ENCODE measurements at places on chromosomes 7 and 10. TPM values are rescaled to one million over a fixed set of nuclear protein-coding genes. Genes with fewer than 3 reads are reported as not detected.
A peak's percentile ranks its signal among the peaks of the same experiment; 100 is the strongest.

GRCh38 chr7:44309271-44310091 is 15.9 kb downstream of the CAMK2B start:
- H3K4me3 ChIP-seq: no peak overlapping the region
- no peaks in the 10 kb centered on the region for H3K36me3 ChIP-seq
- no peaks in the 10 kb centered on the region for H3K27me3 ChIP-seq
- DNase-seq: no peak

DNA sequence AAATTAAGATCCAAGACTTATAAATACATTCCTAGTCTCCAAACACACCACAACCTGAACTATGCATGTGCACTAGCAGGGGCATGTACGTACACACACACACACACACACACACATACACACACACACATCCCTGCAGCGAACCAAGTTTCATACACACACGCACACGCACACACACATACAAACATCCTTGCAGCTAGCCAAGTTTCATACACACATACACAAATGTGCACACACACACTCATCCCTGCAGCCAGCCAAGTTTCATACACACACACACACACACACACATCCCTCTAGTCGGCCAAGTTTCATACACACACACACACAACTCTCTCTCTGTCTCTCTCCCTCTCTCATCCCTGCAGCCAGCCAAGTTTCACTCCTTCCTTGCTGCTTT is 82.7 kb upstream of the WIPF3 start:
- DNase-seq: no peak
- H3K4me3 ChIP-seq: no peak overlapping the region
- no peak overlapping the region for H3K27ac ChIP-seq
- H3K27me3 ChIP-seq: no peaks in the 10 kb centered on the region

DNA sequence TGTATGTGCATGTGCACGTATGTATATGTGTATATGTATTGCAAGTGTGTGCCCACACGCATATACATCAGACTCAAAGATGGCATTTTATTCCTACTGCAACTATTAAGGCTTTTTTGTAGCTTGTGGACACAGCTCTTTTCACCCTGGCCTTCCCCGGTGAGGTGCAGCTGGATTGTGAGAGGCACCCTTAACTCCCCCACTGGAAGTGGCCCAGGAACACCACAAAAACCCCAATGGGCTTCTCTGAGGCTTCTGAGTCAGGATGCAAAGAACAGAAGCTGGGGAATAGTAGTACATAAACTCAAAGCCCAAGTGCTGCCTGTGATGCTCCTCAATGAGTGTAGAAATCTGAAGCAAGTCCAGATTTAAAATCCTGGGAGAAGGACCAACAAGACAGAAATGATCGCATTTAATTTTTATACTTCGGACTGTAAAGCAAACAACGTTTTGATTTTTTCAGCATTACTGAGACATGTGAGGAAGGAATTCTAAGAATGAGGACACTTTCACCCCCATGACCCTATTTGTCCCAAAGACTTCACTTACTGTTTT is 369.2 kb upstream of the MGMT start:
- no peak for DNase-seq
- no peaks in the 10 kb centered on the region for H3K4me1 ChIP-seq
- no peak overlapping the region for H3K4me3 ChIP-seq

DNA sequence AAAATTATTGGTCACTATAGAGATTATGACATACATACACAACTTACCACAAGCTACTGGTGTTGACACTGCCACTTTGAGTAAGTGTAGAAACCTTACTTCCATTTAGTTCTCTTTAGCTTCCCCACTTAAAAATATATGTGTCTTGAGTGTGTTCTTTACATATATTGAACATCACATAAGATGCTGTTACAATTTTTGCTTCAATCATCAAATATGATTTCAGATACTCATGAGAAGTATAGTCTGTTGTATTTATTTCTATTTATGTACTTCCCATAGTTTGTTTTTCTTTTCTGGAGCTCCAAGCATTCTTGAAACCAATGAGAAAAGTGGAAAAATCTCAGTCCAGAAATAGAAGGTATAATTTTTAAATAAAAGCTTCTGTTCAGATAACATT is 102.7 kb upstream of the SDK1 start:
- H3K4me1 ChIP-seq: no peaks in the 10 kb centered on the region
- no peak overlapping the region for H3K27ac ChIP-seq
- no peaks in the 10 kb centered on the region for H3K27me3 ChIP-seq
- DNase-seq: no peak
- no peaks in the 10 kb centered on the region for H3K36me3 ChIP-seq
- H3K4me3 ChIP-seq: no peak overlapping the region

DNA sequence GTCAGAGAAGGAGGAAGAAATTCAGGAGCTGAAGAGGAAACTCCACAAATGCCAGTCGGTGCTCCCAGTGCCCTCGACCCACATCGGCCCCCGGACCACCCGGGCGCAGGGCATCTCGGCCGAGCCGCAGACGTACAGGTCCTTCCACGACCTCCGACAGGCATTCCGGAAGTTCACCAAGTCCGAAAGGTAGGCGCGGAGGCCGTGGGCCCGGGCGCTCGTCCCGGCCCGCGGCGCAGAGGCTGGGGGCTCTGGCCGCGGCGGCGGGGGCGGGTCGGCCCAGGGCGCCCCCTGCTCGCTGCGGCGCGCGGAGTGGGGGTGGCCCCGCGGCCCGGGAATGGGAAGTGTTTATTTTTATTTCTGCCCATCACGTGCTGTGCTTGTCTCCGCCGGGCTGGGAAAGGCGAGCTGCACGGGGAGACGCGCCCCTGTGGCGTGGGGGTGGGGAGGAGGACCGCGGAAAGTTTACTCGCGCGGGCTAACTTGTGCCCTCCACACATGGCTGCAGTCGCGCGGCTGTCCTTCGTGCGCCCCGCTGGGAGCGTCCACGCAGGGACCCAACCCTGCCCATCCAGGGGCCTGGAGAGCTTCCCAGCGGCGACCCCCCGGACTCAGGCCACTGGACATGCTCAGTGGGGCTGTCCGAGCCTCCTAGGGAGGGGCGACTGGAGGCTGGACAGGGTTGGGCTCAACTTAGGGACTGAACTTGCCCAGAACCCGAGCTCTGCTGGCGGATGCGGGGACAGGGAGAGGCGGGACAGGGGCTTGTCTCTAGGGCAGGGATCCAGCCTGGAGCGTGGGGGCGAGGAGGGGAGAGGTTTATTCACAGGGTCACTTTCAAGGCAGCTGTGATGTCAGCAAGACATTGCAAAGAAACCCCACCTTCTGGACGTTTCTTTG is 82.6 kb upstream of the PRKG1 start:
- peak overlapping the region; percentile 86 for H3K27ac ChIP-seq
- H3K4me3 ChIP-seq: peak overlapping the region; percentile 84

DNA sequence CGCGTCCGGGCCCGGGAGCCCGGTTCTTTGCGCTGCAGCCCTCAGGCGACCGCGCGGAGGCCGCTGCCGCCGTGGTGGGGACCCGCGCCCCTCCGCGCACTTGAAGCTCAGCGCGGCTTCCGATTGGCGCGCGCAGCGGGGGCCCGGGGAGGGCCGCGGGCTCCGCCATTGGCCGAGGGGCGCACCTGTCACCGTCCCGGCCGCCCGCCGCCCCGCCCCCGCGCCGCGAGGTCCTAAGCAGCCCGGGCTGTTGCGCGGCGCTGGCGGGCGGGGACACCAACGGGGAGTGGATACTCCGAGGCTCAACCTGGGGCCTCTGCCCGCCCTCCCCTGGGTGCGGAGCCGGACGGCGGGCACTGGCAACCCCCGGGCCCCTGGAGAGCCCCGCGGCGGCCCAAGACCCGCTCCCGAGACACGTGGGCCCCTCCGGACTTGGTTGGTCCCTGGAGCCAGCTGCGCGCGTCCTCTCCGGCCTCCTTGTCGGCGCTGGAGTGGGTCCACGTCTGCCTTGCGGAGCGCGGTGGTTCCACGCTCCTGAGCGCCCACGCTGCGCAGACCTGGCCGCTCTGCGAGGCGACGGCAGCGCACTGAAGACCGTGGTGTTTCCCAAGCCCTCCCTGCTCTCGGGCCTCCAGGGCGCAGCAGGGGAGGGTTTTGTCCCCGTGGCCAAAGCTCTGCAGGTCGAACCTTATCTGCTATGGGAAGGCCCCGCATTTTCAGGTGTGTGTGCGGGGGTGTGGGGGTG is at the start of gene MNX1:
MNX1 (minus strand) TSS at position 76 of the 745 bp plus-strand sequence. CDS start 313 bp downstream, outside the sequence.
- no peaks in the 10 kb centered on the region for H3K36me3 ChIP-seq
- H3K27ac ChIP-seq: no peak within 1 kb of the TSS
- peaks cover 16% of the 10 kb centered on the region for H3K4me1 ChIP-seq
- peaks cover 51% of the 10 kb centered on the region for H3K27me3 ChIP-seq
- DNase-seq: no peak

- H3K4me3 ChIP-seq: no peak overlapping the region
- H3K36me3 ChIP-seq: no peaks in the 10 kb centered on the region
- H3K4me1 ChIP-seq: no peaks in the 10 kb centered on the region
- DNase-seq: peak; percentile 24
- H3K27me3 ChIP-seq: no peaks in the 10 kb centered on the region
These were observed 30.5 kb upstream of the SLC18A3 start for GRCh38 chr10:49579621-49580020.

DNA sequence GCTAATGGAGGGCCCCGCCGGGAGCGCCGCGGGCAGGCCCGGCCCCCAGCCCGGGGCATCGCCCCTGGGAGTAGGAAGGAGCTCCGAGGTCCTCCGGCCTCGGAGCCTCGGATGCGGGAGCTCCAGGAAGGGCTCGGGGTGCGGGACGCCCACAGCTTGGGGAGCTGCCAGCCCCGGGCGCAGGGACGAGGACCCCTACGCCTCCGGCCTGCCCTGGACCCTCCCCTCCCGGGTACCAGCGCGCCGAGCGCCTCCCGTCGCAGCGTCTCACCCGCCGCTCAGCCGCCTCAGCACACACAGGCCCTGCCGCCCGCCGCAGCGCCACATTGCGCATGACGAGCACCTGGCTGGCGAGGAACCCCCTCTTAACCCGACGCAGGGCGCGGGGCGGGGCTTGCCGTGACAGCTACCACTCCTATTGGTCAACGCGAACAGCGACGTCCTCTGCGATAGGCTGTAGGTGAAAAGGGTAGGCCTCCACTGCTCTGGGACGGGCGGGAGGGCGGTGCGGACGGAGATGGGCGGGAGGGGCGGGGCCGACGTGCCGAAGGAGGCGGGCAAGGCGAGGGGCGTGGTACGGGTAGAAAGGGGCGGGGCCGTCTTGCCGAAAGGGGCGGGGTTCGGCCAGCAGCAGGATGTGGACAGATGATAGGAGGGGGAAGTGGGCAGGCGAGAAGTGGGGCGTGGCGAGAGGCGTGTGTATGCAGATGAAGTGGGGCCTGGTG is at the start of gene PITRM1:
PITRM1 (minus strand) TSS at position 337 of the 725 bp plus-strand sequence; CDS start at position 327, 10 bp downstream.
- peak within 1 kb of the TSS; percentile 90 for H3K27ac ChIP-seq
- no peaks in the 10 kb centered on the region for H3K27me3 ChIP-seq
- peaks cover 8% of the 10 kb centered on the region for H3K4me1 ChIP-seq
- H3K36me3 ChIP-seq: no peaks in the 10 kb centered on the region
- H3K4me3 ChIP-seq: peak within 1 kb of the TSS; percentile 71
- DNase-seq: peak; percentile 98

- no peaks in the 10 kb centered on the region for H3K36me3 ChIP-seq
- H3K27me3 ChIP-seq: no peaks in the 10 kb centered on the region
- peak overlapping the region; percentile 66 for H3K27ac ChIP-seq
- peak overlapping the region; percentile 48 for H3K4me3 ChIP-seq
- peak; percentile 33 for DNase-seq
These were observed 504 bp upstream of the BMPER start for GRCh38 chr7:33904681-33905388.

DNA sequence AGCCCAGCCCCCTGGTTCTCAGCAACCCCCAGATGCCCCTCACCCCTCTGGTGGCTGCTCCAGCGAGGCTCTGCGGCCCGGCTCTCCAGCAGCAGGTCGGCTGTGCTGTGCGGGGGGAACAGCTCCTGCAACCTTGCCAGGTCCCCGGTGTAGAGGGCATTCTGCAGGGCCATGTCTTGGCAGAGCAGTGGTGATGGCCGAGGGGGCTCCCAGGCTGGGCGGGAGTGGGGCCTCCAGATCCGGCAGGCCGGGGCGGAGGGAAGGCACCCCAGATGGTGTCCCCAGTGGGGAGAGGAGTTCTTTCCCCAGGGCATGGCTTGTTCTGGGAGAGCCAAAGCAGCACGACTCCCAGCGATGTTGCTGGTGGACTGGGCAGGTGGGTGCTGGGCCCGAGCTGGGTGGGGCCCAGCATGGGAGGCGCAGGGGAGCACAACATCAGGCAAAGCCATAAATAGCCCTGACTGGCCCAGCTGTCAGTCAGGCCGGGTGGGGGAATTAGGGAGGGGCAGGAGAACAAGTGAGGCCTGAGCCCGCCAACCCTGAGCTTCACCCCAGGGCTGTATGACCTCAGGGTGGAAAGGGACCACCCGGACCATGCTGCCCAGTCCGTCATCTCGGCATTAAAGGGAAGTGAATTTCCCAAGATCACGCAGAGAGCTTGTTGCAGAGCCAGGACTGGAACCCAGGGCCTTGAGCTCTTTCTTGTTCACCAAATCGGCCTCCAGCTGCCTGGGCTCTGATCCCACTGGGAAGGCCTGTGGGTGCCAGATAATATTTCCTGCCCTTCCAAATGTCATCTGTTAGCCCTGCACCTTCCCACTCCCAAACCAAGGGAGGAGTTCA is 580 bp upstream of the ASB10 start:
- DNase-seq: no peak
- no peak overlapping the region for H3K27ac ChIP-seq
- H3K4me3 ChIP-seq: no peak overlapping the region
- no peaks in the 10 kb centered on the region for H3K4me1 ChIP-seq

GRCh38 chr7:2820508-2820934 is 23.6 kb downstream of the GNA12 start:
- no peaks in the 10 kb centered on the region for H3K4me1 ChIP-seq
- DNase-seq: peak; percentile 86
- no peaks in the 10 kb centered on the region for H3K36me3 ChIP-seq
- no peak overlapping the region for H3K4me3 ChIP-seq

DNA sequence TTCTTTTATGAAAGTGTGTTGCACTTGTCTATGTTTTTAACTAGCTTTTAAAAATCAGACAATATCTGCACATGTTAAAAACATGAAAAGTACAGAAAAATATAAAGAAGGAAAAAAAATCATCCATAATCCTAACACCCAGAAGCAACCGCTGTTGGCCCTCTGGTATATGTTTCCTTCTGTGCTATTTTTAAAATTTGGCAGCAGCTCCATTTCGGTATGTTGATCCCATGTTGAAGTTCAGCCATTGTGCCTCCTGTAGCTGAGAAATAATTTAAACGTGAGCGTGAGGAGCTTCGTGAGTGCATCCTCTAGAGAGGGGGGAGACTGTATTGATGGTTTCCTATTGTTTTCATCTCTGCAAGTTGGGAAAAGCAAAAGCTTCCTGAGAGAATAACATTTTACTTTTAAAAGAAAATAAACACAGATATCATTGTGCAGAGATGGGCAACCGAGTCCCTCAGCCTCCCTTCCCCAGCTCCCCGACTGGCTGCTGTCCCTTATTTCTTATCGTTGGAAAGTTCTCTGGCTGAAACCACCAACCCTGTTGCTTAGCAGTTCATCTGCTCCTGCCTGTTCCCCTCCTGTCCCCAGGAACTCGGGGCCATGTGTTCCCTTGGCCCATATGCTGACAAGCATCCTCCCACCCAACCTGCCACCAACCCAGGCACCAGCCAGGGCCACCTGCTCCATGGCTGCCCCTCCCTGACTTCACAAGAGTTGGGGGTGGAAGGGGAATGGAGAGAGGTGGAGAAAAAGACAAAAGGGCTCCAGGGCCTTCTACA is 499.1 kb upstream of the PODXL start:
- H3K4me1 ChIP-seq: no peaks in the 10 kb centered on the region
- no peak overlapping the region for H3K27ac ChIP-seq
- H3K27me3 ChIP-seq: no peaks in the 10 kb centered on the region
- H3K36me3 ChIP-seq: no peaks in the 10 kb centered on the region

- peak; percentile 31 for DNase-seq
- H3K27me3 ChIP-seq: no peaks in the 10 kb centered on the region
- H3K36me3 ChIP-seq: no peaks in the 10 kb centered on the region
- no peak overlapping the region for H3K27ac ChIP-seq
These were observed 43.7 kb upstream of the NXPH1 start for GRCh38 chr7:8389593-8390261.

- no peaks in the 10 kb centered on the region for H3K36me3 ChIP-seq
- H3K27ac ChIP-seq: no peak overlapping the region
These were observed 2.0 kb downstream of the EN2 start for GRCh38 chr7:155459700-155460461.

The SPDYE8 gene
- total RNA-seq: not detected

The CXCL12 gene
- 44.8 TPM for total RNA-seq

The SH2D4B gene
- total RNA-seq: 0.40 TPM

Data from uterus (tissue), 4 donors.